ENCODE measurements at places on chromosomes 6 and 20.
A peak's percentile ranks its signal among the peaks of the same experiment; 100 is the strongest.

DNA sequence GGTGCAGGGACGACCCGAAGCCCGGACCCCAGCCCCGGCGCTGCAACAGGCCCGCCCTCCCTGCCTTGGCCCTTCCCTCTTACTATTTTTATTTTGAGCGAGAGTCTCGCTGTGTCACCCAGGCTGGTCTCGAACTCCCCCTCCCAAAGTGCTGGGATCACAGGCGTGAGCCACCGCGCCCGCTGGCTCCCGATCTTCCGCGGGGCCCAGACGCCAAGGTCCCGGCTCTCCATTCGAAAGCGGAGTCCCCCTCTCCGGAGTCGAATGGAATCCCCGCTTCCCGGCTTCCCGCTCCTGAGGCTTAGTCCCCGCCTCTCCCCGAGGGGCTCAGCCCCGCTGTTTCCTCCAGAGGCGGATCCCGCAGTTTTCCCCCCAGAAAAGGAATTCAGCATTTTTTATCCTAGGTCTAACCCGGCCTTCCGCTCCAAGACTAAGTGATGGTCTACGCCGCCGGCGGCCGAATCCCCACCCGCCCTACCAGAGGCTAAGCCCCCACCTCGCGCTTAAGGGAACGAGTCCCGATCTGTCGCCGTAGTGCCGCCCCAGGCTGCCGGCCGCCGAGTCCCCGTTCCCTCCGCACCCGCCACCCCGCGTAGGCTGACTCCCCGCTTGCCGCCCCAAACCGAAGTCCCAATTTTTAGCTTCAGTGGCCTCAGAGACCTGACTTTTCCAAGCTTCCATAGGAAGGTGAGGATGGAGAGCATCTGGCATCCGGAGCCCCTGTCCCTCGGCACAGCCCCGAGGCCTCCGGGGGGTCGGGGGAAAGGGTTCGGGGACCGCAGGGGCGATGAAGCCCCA, 11.5 kb upstream of the TMC2 start:
- no peaks in the 10 kb centered on the region for H3K36me3 ChIP-seq
- peak overlapping the region; percentile 86 for H3K4me3 ChIP-seq
- no peaks in the 10 kb centered on the region for H3K27me3 ChIP-seq
- peaks cover 14% of the 10 kb centered on the region for H3K4me1 ChIP-seq
- peak; percentile 28 for DNase-seq

- no peak for DNase-seq
- no peaks in the 10 kb centered on the region for H3K36me3 ChIP-seq
- peaks cover 25% of the 10 kb centered on the region for H3K27me3 ChIP-seq
- H3K4me3 ChIP-seq: no peak overlapping the region
These were observed 36.3 kb downstream of the PLEKHG1 start for GRCh38 chr6:150635906-150636514.

- H3K27ac ChIP-seq: no peak overlapping the region
- no peak overlapping the region for H3K4me3 ChIP-seq
- no peaks in the 10 kb centered on the region for H3K27me3 ChIP-seq
- H3K4me1 ChIP-seq: no peaks in the 10 kb centered on the region
- no peaks in the 10 kb centered on the region for H3K36me3 ChIP-seq
These were observed 258.1 kb upstream of the PTCHD4 start for GRCh38 chr6:48369100-48369499.

DNA sequence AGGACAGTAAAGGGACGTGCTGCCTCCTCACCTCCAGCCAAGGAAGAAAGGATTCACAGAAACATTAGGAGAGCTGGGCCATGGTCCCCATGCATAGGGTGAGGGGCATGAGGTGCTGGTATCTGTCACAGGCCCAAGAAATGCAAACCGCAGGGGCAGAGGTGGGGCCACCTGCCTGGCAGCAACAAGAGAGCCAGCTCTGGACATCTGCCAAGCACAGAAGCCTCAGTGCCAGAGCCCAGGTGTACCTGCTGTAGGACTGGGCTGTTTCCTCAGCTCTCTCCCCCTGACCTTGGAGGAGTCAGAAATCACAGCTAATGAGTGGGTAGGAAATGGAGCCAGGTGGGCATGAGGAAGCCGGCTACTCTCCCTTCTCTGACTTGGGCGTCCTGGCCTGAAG, 45.3 kb downstream of the SLC2A12 start:
- no peak overlapping the region for H3K4me3 ChIP-seq
- no peaks in the 10 kb centered on the region for H3K36me3 ChIP-seq
- no peak overlapping the region for H3K27ac ChIP-seq

GRCh38 chr6:73152966-73153757, 72.1 kb downstream of the KHDC1L start:
- H3K4me1 ChIP-seq: no peaks in the 10 kb centered on the region
- no peaks in the 10 kb centered on the region for H3K36me3 ChIP-seq
- no peak overlapping the region for H3K27ac ChIP-seq
- DNase-seq: no peak
- no peaks in the 10 kb centered on the region for H3K27me3 ChIP-seq
- H3K4me3 ChIP-seq: no peak overlapping the region

DNA sequence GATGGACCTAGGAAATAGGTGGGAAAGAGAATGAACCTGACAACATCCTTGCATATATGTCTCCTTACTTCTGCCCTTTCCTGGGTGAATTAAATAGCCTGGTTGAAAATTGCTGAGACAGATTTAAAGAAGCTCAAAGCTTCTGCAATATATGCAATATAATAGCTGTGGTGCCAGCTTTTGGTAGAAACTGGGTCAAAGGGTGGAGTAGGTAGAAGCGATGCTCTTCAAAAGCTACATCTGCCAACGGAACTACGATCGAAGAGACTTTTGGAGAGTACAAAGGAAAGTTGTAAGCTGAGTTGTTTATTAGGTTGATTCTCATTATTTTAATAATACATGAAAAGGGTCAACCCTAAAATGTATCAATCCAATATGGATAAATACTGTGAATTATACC, 22.8 kb upstream of the TTK start:
- DNase-seq: no peak
- H3K36me3 ChIP-seq: no peaks in the 10 kb centered on the region
- no peaks in the 10 kb centered on the region for H3K4me1 ChIP-seq
- peaks cover 7% of the 10 kb centered on the region for H3K27me3 ChIP-seq
- no peak overlapping the region for H3K4me3 ChIP-seq

DNA sequence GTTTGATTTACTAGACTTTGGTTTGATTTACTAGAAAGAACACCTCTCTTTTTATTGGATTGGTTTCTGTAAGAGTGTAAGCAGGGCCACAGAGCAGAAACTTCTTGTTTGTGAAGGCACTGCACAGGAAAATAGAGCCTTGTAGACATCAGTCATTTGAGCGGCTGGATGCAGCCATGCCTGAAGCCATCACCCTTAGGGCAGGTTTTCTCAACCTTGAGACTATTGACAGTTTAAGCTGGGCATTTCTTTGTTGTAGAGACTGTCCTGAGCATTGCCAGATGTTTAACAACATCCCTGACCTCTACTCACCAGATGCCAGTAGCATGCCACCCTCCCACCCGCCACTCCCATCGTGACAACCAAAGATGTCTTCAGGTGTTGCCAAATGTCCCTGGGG, 130.2 kb upstream of the SULF2 start:
- H3K4me1 ChIP-seq: no peaks in the 10 kb centered on the region
- no peak overlapping the region for H3K27ac ChIP-seq
- no peaks in the 10 kb centered on the region for H3K36me3 ChIP-seq

GRCh38 chr20:8757146-8757545, 311.7 kb upstream of the PLCB4 start:
- no peaks in the 10 kb centered on the region for H3K36me3 ChIP-seq
- no peaks in the 10 kb centered on the region for H3K4me1 ChIP-seq
- DNase-seq: no peak
- H3K27me3 ChIP-seq: no peaks in the 10 kb centered on the region

GRCh38 chr6:101597693-101598092, 204.2 kb downstream of the GRIK2 start:
- H3K36me3 ChIP-seq: no peaks in the 10 kb centered on the region
- H3K4me3 ChIP-seq: no peak overlapping the region
- H3K27ac ChIP-seq: no peak overlapping the region

DNA sequence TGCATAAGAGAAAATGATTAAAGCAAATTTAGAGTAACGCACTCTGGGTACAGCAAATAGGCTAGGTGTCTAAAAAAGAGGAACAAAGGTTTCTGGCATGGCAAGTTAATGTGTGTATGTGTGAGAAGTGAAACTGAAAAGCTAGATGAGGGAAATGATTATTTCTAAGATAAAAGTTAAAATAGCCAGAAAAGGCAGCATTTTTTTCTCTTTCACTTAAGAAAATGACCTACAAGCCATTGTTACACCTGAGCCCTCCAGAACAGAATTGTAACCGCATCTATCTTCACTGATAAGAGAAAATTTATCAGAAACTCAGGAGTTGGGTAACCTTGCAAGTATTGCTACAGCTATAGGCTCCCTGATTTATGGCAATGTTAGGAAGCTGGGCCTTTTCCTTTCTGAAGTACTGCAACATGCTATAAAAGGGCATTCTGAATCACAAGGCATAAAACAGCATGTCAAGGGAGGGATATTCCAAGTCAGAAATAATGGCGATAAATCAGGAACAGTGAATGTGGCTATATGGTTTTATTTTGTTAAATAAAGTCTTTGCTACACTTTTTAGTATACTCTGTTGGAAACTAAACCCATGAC, 395.3 kb downstream of the TBC1D32 start:
- no peak overlapping the region for H3K27ac ChIP-seq
- H3K27me3 ChIP-seq: no peaks in the 10 kb centered on the region
- no peaks in the 10 kb centered on the region for H3K4me1 ChIP-seq
- H3K36me3 ChIP-seq: no peaks in the 10 kb centered on the region
- no peak for DNase-seq

DNA sequence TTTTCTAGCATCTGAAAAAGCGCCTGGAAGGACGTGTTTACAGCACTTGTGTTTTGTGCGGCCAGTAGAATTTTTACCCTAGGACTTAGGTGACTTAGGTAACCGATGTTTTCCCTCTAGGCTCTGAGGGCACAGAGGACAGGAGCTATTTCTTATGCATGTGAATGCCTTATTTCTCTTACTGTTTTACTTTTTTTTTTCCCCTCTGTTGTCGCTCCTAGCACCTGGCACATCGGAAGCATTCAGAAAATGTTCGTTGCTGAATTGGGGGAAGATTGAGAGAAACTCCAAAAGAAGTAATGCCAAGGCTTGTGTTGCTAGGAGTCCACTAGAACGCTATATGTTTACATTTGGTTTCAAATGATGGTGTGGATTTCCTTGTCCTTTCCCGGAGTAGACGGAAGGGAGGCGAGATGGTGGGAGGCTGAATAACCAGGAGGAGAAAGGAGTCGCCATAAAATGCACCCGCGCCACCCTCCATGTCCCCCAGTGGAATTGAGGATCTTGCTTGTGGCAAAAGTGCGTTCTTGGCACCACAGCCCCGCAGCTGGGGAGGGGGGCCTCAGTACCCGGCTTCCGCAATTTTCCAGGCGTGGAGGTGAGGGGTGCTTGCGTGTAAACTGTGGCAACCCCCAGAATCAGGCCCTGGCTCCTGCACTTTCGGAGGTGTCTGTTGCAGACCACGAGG, 6.9 kb downstream of the OLIG3 start:
- peaks cover 16% of the 10 kb centered on the region for H3K4me1 ChIP-seq
- peaks cover 80% of the 10 kb centered on the region for H3K27me3 ChIP-seq
- no peak overlapping the region for H3K27ac ChIP-seq
- no peak for DNase-seq
- H3K4me3 ChIP-seq: no peak overlapping the region

DNA sequence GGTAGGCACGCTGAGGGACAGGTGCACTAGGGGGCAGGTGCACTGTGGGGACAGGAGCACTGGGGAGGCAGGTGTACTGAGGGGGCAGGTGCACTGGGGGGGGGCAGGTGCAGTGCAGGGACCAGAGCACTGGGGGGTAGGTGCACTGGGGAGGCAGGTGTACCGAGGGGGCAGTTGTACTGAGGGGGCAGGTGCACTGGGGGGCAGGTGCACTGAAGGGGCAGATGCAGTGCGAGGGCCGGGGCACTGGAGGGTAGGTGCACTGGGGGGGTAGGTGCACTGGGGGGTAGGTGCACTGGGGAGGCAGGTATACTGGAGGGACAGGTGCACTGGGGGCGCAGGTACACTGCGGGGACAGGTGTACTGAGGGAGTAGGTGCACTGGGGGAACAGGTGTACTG, 39.5 kb downstream of the DAAM2 start:
- H3K36me3 ChIP-seq: no peaks in the 10 kb centered on the region
- H3K27me3 ChIP-seq: no peaks in the 10 kb centered on the region
- H3K4me1 ChIP-seq: no peaks in the 10 kb centered on the region
- no peak for DNase-seq
- H3K4me3 ChIP-seq: no peak overlapping the region
